Activated CD8-positive, alpha-beta memory T cell treated with anti-CD3 and anti-CD28 coated beads for 1 hour (primary cell): ENCODE measurements at places on chromosomes 1 and 21.
A peak's percentile ranks its signal among the peaks of the same experiment; 100 is the strongest.

DNA sequence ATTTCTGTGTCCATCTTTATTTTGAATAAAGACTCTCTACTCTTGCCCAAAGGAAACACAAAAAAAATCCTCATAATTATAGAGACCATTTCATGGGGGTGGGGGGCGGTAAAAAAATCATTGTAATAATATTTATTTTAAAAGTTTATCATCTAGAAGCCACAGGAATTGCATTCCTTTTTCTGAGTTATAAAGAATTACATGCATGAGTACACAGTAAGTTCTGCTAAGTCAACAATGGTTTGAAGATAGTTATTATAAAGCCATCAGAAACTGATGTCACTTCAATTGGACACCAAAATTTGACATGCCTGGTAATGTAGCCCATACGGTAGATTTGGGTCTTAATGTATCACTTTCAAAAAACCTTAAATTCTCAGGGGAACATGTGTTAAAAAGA, 478.1 kb upstream of the NR5A2 start:
- DNase-seq, result no peak

DNA sequence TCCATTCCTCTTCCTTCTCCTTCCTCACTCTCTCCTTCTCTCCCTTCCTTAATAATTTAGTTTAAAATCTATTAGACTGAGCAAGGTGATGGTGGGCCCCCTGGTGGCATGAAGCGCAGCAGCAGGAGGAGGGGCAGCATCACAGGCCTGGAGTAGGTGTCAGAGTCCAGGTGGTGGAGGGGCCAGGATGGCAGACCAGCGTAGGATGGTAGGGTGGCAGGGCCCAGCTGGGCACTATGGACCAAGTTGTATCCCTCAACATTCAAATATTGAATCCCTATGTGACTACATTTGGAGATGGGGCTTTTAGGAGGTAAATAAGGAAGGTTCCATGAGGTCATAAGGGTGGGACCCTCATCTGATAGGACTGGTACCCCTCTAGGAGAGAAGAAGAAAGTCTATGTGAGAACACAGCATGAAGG, 61.0 kb downstream of the WDR4 start:
- peak; percentile 41 for DNase-seq

DNA sequence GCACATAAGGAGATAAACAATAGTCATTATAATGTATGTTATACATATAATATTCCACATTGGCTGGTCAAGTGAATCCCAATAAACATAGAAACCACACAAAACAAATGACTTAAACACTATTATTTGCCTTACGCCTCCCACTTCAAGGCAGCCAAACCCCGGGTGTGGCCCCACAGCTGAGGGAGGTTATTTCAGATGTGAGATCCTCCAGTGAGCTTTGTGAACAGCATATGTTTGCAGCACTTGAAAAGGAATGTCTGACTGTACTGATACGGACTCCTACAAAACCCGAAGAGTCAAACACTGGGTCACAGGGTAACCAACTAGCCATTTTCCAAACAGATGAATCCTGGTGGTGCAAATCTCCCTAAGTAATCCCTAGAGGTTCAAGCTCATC, 27.1 kb upstream of the DISP1 start:
- no peak for DNase-seq

DNA sequence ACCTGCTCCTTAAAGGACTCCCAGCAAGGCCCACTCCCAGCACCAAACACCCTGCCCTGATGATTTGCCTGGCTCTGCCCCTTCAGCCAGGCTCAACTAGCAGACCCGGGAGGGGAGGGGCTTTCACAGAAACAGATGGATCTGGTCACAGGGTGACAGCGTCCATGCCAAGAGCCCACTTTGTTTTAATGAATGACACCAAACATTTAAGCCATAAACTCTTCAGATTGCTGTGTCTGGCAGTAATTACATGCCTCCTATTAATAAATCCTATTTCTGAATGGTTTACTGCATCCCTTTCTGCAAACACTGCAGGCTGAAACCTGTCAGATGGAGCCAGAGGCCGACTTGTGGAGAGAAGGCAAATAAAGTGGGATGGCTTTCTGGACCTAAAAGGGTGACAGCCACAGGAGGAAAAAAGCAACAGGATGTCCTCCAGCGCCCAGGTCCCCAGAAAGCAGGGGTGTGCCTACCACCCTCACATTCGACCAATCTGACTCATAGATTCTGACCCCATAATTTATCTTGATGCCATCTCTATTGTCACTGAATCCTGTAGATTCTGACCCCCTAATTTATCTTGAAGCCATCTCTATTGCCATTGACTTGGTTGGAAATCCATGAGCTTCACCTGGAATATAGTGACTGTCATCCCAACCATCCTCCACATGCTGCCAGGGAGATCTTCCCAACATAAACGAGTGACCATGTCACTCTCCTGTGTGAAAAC, 200.9 kb downstream of the PLPP3 start:
- DNase-seq, result no peak

- DNase-seq, result no peak
Observed at GRCh38 chr1:201346987-201347386, 30.5 kb downstream of the TNNT2 start.

GRCh38 chr1:228777236-228777635, 42.0 kb downstream of the RHOU start:
- DNase-seq, result no peak

DNA sequence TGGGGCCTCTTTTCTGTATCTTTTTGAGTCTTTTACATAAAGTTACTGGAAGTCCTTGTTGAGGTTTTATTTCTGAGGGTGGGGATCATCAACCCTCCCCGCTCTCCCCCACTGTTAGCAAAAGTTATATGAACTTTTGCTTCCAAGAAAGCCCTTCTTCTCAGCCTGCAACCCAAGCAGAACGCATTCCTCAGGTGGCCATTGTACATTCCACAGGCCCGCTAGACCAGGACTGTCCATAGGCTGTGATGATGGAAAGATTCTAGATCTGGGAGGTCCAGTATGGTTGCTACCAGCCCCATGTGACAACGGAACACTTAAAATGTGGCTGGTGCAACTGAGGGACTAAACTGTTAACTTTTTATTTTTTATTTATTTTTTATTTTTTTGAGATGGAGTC, 11.8 kb upstream of the YBX1 start:
- no peak for DNase-seq

- no peak for DNase-seq
Observed at GRCh38 chr1:7639435-7640131, 131.5 kb upstream of the VAMP3 start.

- no peak for DNase-seq
Observed at GRCh38 chr1:151970626-151971025, 23.0 kb downstream of the S100A10 start.

DNA sequence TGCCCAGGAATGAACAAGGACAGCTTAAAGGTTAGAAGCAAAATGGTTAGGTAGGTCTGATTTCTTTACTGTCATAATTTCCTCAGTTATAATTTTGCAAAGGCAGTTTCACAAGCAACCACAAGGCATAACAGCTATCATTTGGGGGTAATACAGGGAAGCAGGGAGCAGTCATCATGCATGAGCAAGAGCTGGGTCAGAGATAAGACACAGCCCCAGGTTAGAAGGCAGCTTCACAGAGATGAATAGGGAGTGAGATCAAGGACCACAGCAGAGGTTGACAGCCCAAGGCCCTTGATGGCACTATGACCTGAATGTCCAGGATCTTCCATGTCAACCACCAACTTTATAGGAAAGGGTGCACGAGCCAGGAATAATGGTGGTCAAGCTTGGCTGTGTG, 9.0 kb upstream of the CSRP1 start:
- no peak for DNase-seq

DNA sequence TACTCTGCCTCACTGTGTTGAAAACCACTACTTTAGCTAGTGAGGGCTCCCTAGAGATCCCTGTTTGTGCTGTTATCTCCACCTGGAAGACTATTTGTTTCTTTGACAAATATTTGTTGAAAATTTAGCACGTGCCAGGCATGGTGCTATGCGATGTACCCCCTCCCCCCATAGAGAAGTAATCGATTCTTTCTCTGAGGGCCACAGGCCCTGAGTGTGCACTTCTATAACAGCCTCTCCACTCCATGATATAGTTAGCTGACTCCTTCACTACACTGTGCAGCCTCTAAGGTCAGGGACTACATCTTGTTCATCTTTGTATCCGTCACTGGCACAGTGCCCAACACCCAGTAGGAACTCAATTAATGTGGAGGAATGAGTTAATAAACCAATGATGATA, 17.3 kb upstream of the RBM15 start:
- no peak for DNase-seq

- DNase-seq, result no peak
Observed at GRCh38 chr1:21838359-21839157, 26.5 kb downstream of the LDLRAD2 start.

- DNase-seq, result no peak
Observed at GRCh38 chr1:181452746-181453145, 30.6 kb upstream of the CACNA1E start.

DNA sequence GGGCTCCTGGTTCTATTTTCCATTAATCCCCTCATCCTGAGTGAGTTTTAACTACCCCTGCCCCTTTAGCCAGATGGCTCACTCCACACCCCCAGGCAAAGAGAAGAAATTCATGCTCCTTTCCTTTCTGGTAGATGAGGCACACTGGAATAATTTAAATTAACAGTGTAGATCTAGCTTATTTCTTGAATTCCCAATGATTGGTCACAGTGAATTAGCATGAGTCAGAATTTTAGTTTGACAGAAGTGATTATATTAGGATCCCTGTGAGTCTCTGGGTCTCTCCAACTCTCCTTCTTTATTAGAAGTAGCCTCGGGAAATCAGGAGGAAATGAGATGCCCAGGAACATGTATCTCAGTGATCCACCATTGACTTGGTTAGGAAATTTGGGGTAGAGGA, 103.1 kb upstream of the KAZN start:
- DNase-seq, result no peak

- DNase-seq, result no peak
Observed at GRCh38 chr1:226650236-226650841, 88.7 kb downstream of the ITPKB start.

GRCh38 chr21:41168391-41169257, 664 bp downstream of the BACE2 start:
- DNase-seq, result no peak

DNA sequence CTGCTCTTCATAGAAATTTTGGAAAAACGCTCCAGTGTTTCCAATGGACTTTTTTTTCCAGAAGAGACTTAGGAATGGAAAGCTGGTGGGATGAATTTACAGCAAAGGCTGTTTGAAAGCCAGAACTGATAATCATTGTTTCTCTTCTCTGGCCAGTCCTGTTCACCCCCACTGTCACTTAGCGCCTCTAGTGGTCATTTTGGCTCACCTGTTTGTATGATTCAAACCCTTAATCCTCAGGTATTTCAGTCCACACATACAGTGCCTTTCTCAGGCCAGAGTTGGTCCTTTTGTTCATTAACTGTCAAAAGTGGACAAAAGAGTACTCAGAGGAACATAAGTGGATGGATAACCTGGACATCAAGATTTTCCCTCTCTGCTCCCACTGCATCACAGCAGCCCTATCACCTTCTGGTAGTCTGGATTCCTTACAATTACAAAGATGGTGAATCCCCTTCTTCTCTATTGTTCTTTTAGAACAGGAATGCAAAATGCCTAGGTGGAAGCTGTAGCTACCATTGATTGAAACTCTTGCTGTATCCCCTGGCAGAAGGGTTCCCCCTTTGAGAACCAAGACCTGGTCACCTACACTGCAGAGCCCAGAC, 177.6 kb upstream of the OLFM3 start:
- no peak for DNase-seq

DNA sequence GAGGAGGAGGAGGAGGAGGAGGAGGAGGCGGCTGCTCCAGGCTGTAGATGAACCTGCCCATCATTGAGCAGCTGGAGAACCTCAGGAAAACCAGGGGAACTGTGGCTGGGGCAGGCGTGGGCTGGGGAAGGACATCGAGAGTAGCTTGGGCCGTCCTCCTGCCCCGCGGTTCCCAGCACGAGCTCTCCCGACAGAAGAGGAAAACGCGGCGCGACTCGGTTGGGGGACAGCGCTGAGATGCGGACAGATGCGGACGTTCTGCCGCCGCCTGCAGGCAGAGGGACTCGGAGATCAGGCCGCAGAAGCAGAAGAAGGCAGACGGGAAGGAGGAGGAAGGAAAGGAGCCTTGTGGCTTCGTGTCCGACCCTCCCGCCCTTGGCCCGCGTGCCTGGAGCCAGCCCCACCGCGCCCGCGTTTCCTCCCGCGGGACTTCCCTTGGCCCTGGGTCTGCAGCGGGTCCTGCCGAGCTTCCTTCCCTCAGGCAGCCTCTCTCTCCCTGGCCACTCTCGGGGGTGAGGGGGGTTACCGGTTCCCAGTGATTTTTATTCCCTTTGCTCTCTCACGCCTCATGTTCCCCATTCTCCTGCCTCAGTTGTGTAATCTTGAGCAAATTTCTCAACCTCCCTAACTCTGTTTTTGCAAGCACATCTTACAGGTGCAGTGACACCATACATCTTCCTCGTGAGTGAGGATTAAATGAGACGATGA, 1.7 kb upstream of the TNFRSF9 start:
- peak; percentile 22 for DNase-seq

GRCh38 chr1:176141449-176141848, 65.6 kb downstream of the COP1 start:
- no peak for DNase-seq

GRCh38 chr21:20388400-20388799, 609.8 kb upstream of the NCAM2 start:
- no peak for DNase-seq

DNA sequence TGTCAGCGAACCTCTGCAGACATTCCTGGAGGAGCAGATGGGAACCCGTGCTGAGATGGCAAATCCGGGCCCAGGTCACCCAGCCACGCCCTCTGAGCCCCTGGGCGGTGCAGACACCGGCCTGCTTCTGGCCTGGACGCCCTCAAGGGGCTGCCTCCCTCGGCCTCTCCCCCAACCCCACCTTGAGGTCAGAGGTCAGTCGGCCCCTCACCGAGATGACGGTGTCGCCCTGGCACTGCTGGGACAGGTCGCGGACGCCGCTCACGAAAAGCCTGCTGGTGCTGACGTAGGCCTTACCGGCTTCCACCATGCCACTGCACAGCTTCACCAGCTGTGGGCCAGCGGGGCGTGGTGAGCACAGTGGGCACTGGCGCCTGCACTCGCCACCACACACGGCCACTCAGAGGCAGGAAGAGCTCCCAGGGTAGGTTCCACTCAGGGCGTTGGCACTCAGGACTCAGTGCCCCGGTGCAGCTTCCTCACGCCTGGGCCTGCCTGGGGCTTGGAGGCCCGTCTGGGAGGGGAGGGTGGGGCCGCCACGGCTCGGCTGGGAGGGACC, 4.7 kb downstream of the ACAP3 start:
- DNase-seq, result no peak

- no peak for DNase-seq
Observed at GRCh38 chr1:59137968-59138367, 158.9 kb upstream of the FGGY start.

DNA sequence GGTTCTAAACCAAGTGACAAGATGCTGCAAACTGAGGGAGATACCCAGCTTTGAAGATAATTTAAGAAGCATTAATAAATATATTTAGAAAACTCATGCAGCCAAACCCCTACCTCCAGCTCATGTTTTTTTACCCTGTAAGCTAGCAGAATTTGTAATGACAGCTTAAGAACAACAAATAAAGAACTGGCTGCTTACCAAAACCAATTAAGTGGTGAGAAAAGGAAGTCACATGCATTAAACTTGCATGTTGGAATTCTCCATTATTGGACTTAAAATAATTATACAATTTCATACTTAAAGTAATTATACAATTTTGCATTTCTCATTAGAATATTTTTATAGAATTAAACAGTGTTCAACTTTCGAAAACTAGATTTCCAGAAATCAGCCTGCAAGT, 75.6 kb upstream of the CNIH3 start:
- no peak for DNase-seq
